ENCODE measurements at places on chromosomes 7 and 10.

DNA sequence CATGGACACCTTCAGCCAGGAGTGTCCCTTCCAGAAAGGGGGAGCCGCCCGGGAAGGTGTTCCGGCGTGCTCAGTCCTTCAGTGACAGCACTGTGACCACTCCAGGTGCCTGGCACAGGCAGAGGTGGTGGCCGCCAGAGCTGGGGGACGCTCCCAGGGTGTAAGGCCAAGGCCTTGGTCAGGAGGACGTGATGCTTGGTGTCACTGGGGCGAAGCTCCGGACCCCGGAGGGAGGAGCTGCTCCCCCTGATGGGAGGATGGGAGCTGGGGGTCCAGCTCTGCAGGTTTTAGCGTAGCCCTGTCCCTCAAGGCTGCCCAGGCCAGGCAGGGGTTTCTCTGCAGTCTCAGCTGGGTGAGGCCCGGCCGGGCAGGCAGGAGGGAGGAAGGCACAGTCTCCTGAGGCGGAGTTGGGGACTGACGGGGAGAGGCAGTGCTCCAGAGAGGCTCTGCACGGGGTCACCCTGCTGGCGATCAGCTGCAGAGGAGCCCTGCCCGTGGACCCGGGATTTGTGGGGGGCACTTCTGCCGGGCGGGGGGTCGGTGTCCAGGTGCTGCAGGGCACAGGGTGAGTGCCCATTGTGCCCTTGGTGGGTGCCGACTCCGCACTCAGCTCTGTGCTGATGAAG, 56.5 kb upstream of the DNAJB6 start:
- H3K27ac ChIP-seq: no peak overlapping the region
- peaks cover 25% of the 10 kb centered on the region for H3K4me1 ChIP-seq
- DNase-seq: no peak
- no peaks in the 10 kb centered on the region for H3K36me3 ChIP-seq
- no peak overlapping the region for H3K4me3 ChIP-seq

DNA sequence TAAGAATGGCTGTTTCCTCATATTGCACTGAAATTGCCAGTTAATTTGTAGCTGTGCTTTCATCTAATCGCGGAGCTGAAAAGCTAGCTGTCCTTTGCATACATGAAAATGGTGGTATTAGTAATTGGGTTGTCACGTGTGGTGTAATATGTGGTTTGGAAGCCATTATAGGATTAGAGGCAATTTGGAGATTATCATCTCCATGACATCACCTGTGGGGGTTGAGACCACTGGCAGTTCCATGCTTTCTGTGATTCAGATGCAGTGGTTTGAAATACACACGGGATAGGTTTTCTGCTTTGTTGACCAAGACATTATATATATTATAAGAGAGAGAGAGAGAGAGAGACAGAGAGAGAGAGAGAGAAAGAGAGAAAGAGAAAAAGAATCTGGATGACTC, 180.8 kb downstream of the RAB11FIP2 start:
- no peak overlapping the region for H3K4me3 ChIP-seq
- no peaks in the 10 kb centered on the region for H3K27me3 ChIP-seq
- H3K4me1 ChIP-seq: no peaks in the 10 kb centered on the region
- H3K27ac ChIP-seq: no peak overlapping the region
- DNase-seq: no peak

GRCh38 chr10:57628592-57629284, 639.0 kb downstream of the IPMK start:
- no peaks in the 10 kb centered on the region for H3K36me3 ChIP-seq
- no peak overlapping the region for H3K4me3 ChIP-seq
- no peak for DNase-seq

DNA sequence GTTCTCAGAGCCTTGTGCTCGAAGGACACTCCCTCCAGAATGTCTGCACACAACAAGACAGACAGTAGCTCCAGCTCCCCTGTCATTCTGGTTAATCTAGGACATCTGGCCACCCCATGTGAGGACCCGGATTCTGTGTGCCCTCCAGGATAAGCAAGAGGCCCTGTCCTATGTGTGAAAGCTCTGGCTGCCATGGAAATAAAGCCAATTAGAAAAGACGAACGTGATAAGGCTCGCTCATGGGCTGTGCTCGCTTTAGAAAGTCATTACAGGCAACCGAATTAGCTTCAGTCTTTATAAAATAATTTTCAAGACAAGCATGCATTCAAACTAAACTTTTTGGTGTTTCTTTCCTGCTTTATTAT, 263.4 kb downstream of the INHBA start:
- no peak for DNase-seq
- no peak overlapping the region for H3K27ac ChIP-seq
- H3K4me1 ChIP-seq: no peaks in the 10 kb centered on the region
- no peaks in the 10 kb centered on the region for H3K36me3 ChIP-seq
- no peaks in the 10 kb centered on the region for H3K27me3 ChIP-seq

DNA sequence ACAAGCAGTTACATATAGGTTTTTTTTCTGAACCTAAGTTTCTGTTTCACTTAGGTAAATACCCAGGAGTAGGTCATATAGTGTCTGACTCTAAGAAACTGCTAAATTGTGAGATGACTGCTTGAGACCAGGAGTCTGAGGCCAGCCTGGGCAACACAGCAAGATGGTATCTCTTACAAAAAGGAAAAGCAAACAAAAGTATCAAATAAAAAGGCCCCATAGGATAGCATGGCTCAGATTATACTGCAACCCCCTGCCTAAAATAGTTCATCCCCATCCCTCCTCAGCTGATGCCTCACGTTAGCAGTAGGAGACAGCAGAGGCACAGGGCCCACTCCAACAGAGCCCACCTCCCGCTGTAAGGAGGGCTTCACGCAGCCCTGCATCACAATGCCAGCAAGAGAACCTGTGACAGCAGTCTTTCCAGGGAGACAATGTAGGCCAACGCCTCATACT, 90.3 kb downstream of the SRPK2 start:
- H3K27me3 ChIP-seq: no peaks in the 10 kb centered on the region
- no peaks in the 10 kb centered on the region for H3K36me3 ChIP-seq
- H3K4me3 ChIP-seq: no peak overlapping the region
- DNase-seq: no peak

DNA sequence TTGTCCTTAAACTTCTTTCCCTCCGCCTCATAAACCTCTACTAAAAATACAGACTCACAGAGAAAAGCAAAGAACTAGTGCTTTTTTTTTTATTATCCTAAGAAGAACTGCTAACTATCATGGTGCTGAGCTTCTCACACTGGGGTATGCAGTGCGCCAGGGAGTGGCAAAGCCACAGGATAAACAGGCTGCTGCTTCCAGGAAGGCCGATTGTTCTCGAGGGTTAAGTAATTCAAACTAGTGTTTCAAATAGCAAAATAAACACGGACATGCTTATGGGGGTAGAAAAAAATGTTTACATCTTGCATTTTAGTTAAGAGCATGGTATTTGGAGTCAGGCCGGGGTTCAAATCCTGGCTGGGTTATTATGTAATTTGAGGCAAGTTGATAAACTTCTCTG, 157.0 kb downstream of the TAX1BP1 start:
- no peaks in the 10 kb centered on the region for H3K4me1 ChIP-seq
- no peak overlapping the region for H3K27ac ChIP-seq
- no peaks in the 10 kb centered on the region for H3K36me3 ChIP-seq
- H3K27me3 ChIP-seq: no peaks in the 10 kb centered on the region
- DNase-seq: no peak
- H3K4me3 ChIP-seq: no peak overlapping the region

DNA sequence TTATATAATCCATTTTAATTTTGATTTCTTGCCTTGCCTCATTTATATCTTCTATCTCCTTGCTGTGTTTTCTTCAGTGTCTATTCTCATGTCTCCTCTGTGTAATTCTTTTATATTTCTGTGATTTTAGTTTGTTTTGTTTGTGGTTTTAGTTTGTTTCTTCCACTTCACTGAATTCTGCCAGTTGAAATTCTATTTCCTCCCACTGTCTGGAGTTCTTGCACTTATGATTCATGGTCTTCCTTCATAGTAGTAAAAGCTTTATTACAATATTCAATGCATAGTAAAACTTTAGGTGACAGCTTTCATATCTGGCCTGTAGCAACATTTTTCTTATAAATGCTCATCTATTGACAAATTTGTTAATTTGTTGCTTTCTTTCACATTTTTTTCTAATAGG, 113.3 kb downstream of the MAGI2 start:
- no peaks in the 10 kb centered on the region for H3K27me3 ChIP-seq
- no peak overlapping the region for H3K27ac ChIP-seq
- H3K36me3 ChIP-seq: no peaks in the 10 kb centered on the region
- no peaks in the 10 kb centered on the region for H3K4me1 ChIP-seq
- no peak overlapping the region for H3K4me3 ChIP-seq

DNA sequence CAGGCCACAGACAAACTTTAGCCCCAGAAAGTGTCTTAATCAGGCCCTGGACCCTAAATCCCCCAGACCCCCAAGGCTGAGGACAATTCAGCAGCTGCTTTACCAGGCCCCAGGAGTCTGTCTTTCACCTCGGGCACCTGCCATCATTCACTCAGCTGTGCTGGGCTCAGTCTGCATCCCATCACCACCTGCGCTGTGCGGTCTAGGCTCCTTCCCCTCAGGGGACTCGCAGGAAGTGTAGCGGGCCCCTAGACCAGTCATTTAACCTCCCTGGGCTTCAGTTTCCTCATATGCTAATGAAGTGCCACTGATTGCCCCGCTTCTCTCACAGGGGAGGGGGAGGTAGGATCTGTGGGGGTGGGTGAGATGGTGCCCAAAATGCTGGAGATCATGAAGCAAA, 76.4 kb upstream of the ZMIZ1 start:
- H3K4me3 ChIP-seq: no peak overlapping the region
- H3K27me3 ChIP-seq: no peaks in the 10 kb centered on the region

Data from effector memory CD4-positive, alpha-beta T cell (primary cell).